ENCODE measurements at places on chromosomes 16 and 17.

DNA sequence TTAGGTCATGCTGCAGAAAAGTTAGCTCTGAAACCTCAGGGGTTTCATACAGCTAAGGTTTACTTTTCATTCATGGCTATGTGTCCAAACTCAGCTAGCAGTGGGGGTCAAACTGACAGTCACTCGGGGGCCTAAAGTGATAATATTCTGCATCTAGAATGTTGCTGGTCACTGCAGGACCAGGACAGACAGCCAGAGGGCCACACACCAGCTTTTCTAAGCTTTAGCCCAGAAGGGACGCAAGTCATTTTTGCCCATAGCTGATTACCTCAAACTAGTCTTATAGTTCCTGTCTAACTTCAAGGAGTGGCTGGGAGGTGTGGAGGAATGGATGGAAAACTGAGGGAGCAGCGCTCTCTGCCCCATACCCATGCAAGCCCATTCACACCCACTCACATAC lies 163.0 kb upstream of the NLRP1 start:
- DNase-seq: no peak

- DNase-seq: no peak
Measured at GRCh38 chr16:80299416-80299815, 241.4 kb upstream of the DYNLRB2 start.

GRCh38 chr17:57522042-57523005 lies 222.8 kb downstream of the CCDC182 start:
- no peak for DNase-seq

GRCh38 chr16:50627419-50627818 lies 53.7 kb downstream of the SNX20 start:
- DNase-seq: no peak

DNA sequence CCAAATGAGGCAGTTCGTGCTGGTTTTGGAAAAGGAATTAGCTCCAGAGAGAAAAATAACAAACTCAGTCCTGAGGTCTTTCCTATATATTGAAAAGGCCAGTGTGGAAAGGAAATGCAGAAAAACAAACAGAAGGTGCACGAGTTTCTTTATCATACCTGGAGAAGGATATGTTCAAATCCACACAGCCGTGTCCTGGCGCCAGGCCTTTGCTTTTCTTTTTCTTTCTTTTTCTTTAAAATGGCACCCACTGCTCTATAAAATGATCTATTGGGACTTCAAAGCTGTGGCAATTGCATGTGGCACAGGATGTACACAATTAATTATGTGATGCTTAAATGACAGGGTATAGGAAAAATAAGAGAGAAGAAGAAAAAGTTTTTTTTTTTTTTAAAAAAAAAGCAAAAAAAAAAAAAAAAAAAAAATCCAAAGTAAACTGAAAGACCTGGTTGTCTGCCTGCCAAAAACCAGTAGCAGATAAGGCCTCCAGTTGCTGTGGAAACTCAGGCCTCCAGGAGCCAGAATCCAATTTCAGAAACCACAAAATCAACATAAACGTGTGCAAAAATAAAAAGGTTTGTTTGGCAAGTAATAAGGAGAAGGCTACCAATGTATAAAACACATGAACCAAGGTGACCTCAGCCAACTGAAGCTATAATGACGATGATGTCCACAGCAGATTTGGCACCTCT lies 957.6 kb upstream of the SOX9 start:
- DNase-seq: no peak

DNA sequence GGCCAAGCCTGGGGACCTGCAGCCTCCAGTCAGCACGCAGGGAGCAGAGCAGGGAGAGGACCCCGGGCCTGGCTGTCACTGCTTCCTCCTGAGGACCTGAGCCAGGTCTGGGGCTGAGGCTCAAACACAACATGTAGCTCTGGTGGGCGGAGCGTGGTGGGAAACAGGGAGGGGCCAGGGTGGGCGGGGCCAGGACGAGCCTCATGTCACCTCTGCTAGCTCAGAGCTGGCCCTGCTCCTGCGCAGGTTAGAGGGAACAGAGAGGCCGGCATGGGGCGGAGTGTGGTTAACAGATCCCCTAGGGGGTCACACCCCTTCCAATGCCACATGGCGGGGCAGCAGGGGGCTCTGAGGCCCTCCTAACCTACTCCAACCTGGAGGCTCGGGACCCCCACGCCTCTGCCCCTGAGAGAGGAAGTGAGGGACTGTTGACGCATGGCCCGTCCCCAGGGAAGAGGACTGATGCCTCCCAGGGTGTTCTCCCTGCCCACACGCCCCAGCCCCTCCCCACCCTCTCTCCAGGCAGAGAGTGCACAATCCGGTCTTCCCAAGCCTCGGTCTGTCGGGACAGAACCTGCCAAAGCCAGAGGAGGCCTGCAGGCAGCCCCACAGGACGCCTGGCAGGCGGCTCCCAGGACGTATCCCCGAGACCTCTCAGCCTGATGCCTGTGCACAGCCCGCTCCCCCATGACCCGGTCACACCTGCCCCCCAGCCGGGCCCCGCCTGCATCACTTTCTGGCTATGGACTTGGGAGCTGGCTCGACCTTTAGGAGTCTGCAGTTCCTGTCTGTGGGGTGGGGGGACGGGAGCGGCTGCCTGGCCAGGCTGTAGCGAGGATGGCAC lies 15.2 kb downstream of the PIEZO1 start:
- DNase-seq: no peak

GRCh38 chr16:8853150-8853549 lies 15.7 kb downstream of the CARHSP1 start:
- DNase-seq: no peak

DNA sequence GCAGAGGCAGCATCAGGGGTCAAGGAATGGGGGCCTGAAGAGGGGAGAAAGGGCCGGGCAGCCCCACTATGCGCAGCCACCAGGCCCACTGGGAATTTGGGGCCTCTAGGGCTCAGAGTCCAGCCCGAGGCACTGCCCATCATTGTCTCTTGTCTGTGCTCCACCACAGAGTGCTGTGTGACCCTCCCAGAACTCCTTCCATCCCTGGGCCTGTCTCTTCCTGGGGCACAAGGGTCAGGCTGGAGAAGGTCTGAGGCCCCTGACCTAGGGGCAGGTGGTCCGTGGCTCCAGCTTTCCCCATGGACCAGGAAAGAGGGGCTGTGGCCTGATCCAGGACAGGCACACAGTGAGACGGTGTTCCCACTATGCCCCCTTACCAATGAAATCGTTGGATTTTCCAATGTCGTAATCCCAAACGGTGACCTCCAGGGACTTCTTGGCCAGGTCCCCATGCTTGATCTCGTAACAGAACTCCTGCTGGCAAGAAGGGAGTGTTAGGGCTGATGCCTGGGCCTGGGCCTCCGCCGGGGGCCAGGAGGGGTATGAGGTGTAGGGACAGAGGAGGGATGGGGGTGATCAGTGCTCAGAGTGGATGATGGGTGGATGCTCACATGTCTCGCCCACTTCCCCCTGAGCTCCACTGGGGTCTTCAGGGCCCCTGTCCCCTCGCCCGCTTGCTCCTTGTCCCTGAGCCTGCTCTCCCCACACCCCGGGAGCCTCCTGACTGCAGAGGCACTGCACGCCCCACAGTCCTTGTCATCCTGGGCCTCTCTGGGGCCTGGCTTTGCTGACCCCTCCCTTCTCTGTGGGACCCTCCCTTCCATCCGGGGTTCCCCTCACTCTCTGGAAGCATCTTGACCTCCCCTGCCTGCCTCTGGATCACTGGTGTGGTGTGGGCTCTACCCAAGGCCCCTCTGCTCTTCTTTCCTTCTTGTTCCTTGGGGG lies 10.7 kb downstream of the SCGB1C2 start:
- DNase-seq: no peak

- DNase-seq: no peak
Measured at GRCh38 chr16:64184156-64184555, 937.7 kb downstream of the CDH11 start.

- no peak for DNase-seq
Measured at GRCh38 chr17:80318166-80318565, 57.5 kb downstream of the RNF213 start.

- DNase-seq: no peak
Measured at GRCh38 chr17:64216338-64217248, 46.5 kb downstream of the TEX2 start.

DNA sequence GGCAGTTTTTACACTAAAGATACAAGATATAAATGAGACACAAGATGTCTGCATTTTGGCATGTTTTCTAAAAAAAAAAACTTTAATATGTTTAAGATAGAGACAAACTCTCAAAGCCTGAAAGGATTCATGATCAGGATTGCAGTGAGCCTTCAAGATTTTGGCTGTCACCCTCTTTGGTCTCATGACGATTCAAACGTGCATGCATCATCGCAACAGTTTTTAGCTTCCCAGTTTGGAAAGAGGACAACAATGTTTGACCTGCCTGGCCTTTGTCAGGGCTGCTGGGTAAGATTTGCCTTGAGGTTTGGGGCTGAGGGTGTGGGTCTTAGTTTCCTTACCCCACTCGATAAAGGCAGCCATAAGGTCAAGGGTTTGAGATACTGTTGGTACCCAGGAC lies 134.1 kb downstream of the RGS9 start:
- DNase-seq: no peak

GRCh38 chr17:74466828-74467184 lies 372 bp downstream of the CD300A start:
- no peak for DNase-seq

DNA sequence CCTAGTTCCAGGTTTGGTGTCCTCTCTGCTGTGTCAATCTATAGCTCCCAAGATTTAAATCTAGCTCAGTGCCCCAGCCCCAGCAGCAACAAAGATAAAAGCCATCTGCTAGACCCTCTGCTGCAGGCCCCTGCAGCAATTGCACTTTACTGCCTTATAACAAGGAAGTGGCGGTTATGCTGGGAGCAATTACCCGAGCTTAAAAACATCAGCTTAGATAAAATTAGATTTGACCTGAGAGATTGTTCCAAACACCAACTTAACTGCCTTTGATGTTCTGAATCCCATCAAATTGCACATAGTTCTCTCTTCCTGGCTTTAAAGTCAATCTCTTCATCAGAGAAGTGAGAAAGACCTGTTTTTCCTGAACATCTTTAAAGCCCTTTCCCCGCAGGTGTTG lies 62.4 kb upstream of the SHISA6 start:
- no peak for DNase-seq

DNA sequence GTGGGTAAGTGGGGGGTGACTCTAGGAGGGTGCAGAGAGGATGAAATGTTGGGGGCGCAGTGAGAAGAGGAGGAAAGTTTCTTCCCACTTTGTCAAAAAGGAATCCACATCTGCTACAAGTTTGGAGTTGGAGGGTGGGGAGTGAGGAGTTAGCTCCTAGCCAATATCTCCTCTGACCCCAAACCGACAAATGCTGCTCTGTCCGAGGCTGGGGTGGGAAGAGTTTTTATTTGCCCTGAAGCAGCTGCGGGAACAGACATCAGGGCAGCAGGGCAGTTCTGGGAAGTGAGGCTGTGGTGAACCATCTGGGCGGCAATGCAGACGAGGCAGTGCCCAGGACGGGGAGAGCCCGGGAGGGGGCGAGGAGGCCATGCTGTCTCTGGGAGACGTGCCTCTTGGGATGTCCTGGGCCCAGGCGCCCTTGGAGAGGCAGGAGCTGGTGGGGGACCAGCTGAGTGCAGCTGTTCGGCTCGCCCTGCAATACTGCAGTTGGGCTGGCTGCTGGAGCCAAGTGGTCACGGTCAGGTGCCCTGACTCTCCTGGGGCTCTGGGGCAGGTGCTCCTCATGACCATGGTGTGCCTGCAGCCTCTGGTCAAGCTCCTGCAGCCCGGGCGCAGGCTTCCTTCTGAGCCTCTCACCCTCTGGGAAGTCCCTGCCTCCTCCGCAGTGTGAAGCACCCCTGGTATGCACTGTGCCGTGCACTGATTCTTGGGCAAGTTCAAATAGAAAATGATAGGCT lies 6.4 kb upstream of the SOCS3 start:
- DNase-seq: no peak

- no peak for DNase-seq
Measured at GRCh38 chr17:2545393-2545792, 33.7 kb upstream of the METTL16 start.

- no peak for DNase-seq
Measured at GRCh38 chr16:8847623-8848022, 21.2 kb downstream of the CARHSP1 start.

DNA sequence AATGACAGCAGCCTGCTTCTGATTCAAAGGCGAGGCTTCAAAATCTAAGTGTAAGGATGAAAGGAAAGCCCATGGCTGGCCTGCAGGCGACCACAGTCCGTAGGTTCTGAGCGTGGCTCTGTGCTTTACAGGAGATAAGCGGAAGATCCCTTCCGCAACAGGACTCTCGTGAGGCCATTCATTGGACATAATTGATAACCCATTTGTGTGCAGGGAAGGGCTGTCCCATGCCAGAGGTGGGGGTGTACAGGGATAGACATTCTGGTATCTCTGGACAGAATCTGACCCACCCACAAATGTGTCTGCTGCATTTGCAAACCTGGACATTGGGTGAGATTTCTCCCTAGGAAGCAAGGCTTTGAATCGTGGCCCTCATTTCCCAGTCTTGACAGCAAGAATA lies 4.0 kb downstream of the CYB561 start:
- DNase-seq: no peak

DNA sequence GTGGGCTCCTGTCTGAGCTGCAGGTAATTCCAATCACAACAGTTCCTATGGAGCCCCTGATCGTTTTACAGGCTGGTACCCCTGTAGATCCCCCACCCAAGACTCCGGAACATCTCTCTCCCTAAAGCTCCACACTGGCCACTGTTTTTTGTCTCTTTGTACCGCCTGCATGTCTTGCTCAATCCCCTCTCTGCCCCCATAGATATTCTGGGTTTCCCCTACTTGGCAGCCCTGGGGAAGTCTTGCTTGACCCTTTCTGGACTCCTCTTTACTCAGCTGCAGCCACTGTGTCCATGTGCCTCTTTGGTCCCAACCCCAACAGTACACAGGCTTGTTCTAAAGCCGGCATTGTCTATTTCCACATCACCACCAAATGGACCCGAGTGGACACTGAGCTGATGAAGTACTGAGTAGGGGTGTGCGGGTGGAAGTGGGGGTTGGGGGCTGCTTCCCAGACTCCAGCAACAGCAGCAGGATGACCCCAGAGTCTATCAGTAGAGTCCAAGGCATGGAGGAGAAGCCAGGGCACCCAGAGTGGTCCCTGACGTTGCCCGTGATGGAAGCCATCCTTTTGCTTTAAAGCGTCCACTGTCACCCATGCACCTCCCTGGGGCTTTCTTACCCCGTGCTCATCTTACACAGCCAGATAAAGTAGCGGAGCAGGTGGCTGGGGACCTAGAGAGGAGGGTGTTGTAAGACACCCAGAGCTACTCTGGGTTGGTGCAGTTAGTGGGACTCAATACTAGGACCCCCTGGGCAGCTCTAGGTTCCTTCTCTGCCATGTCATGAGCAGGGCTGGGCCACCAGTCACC lies 6.4 kb downstream of the CD300LB start:
- no peak for DNase-seq

Measured in anterior cingulate cortex (tissue), 58 donors.